ENCODE measurements at places on chromosomes 2 and 18.

GRCh38 chr2:191108331-191108730 is 42.5 kb downstream of the STAT4 start:
- DNase-seq = no peak

GRCh38 chr18:37425222-37425621 is 140.4 kb downstream of the CELF4 start:
- no peak for DNase-seq

DNA sequence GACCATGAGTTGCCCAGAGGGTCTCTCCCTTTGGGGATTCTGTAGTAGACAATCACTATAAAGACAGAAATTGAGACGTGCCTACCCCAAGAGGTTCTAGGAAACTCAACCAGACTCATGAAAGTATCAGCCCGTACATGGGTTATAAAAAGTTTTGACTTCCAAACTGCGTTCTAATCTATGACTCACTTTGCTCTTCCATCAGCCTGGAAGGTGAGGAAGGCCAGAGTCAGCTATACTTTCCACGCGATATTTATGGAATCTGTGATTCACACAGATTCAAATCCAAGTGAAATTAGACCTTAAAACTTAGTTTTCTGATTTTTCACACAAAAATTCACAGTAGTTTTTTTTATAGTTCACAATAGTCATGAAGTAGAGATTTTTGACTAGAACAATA is 7.7 kb upstream of the LYPD1 start:
- peak; percentile 40 for DNase-seq

GRCh38 chr2:233117351-233117750 is 57.2 kb downstream of the INPP5D start:
- DNase-seq = no peak

GRCh38 chr2:133885847-133886246 is 317.6 kb upstream of the NCKAP5 start:
- DNase-seq = no peak

- DNase-seq = no peak
Observed at GRCh38 chr2:10868465-10869314, 43.0 kb upstream of the KCNF1 start.

- no peak for DNase-seq
Observed at GRCh38 chr18:51802569-51803428, 537.2 kb upstream of the DCC start.

- DNase-seq = no peak
Observed at GRCh38 chr2:71824436-71824835, 323.2 kb downstream of the CYP26B1 start.

- no peak for DNase-seq
Observed at GRCh38 chr2:2859732-2860131, 517.9 kb downstream of the EIPR1 start.

- DNase-seq = no peak
Observed at GRCh38 chr2:216234106-216234505, 125.0 kb downstream of the XRCC5 start.

GRCh38 chr18:62437235-62438017 is 85.4 kb upstream of the ZCCHC2 start:
- DNase-seq = peak; percentile 51

GRCh38 chr18:72612894-72613533 is 68.9 kb upstream of the CBLN2 start:
- DNase-seq = no peak

DNA sequence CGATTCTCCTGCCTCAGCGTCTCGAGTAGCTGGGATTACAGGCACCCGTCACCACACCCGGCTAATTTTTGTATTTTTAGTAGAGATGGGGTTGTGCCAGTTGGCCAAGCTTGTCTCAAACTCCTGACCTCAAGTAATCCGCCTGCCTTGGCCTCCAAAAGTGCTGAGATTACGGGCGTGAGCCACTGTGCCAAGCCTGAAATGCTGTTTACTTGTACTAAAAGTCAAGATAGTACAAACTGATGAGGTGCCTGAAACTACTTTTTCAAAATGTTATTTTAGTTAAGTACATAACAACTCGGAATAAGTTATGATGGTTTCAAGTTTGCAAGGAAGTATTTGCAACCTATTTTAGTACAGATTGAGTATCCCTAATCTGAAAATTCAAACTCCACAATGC is 85.7 kb downstream of the CEP192 start:
- no peak for DNase-seq

DNA sequence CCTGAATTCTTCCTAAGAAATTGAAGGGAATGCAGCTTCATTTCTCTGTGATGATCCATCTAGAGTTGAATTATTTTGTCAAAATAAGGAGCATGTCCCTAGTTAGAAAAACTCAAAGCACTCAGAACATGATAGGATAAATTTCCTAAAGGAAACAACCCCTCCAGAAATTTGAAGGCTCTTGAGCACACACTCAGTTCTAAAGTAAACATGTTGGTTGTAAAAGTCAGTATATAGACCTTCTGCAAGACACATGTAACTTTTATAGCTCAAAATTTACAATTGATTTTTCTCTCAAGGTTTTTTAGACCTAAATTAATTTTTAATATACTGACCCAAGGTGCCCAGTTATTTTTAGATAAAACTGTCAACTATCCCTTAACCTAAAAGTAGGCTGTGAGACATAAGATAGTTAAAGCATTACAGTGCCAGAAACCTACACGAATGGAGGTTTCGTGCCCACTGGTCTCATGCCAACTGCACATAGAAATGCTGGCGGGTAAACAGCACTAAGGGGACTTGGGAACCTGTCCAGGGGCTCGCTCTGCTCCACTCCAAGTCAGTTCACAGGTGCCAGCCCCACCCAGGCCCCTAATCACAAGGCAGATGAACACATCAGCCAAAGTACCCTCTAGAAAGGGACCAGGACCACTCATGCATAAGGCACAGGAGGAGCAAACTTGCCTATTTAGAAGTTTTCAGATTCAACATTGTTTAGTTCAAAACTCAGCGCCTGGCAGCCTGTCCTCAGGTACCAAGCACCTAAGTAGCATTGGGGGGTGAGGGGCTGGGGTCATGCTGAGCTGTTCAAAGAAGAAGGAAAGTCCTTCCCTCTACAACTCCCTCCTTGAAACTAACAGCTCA is 106.5 kb downstream of the SMC6 start:
- no peak for DNase-seq

GRCh38 chr2:149731079-149731478 is 143.5 kb upstream of the MMADHC start:
- no peak for DNase-seq

DNA sequence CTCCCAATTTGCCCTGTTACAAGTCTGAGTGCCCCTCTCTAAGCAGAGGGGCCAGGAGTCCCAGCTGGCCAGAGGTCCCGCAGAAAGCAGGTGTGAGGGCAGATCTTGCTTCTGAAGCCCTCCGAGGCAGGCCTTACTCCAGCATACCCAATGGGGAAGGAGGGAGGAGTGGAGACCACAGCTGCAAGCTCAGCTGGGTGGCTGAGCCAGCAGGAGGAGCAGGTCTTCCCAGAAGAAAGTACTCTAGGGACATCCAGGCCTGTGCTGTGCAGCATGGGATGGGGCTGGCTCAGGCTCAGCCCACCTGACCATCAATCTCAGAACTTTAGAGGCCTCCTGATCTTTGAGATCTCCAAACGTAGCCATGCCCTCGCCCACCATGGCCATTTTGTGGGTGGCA is 31.3 kb downstream of the PLB1 start:
- DNase-seq = no peak

GRCh38 chr2:28282861-28283646 is 109.6 kb upstream of the FOSL2 start:
- no peak for DNase-seq

- no peak for DNase-seq
Observed at GRCh38 chr2:72330652-72331051, 183.0 kb upstream of the CYP26B1 start.

DNA sequence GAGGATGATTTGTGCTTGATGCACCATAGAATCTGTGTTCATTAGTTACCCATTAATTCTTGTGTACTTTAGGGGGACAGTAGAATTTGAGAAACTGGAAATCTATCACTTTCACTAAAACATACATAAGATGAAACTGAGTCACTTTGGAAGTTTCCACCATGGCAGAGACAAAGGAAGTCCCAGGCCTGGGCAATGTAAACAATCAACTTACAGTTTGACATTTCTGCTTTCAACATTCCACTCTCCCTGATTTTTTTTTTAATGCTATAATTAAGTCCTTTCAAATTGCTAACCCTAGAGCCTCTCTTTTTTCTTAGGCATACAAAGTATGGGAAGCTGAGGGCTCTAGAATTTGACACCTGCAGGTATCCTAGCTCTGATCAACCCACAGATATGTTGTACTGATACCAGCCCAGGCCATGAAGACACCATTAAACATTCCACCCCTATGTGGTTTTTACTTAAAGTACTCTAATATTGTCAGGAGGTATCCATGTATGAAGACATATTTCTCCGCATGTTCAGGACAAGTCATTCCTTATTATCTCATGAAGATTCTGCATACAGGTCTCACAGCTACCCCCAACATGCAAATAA is 88.5 kb upstream of the GLS start:
- no peak for DNase-seq

- DNase-seq = peak; percentile 57
Observed at GRCh38 chr2:152054593-152054992, 44.3 kb downstream of the CACNB4 start.

DNA sequence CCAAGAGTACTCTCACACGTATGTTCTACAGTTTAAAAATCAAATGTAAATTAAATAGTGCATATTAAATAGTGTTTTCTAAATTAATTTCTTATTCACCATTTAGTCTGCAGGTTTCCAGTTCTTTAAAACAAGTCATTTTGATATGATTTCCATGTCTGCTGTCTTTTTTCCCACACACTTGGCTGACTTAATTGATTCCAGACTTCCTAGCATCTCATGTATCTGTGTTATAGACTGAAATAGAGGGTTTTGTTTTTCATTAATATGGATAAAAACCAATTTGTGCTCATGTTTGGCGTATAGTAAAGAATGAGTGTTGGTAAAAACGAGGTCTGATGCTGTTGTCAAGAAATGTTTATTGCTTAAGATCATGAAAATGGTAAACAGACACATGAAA is 104.3 kb downstream of the SRBD1 start:
- no peak for DNase-seq

DNA sequence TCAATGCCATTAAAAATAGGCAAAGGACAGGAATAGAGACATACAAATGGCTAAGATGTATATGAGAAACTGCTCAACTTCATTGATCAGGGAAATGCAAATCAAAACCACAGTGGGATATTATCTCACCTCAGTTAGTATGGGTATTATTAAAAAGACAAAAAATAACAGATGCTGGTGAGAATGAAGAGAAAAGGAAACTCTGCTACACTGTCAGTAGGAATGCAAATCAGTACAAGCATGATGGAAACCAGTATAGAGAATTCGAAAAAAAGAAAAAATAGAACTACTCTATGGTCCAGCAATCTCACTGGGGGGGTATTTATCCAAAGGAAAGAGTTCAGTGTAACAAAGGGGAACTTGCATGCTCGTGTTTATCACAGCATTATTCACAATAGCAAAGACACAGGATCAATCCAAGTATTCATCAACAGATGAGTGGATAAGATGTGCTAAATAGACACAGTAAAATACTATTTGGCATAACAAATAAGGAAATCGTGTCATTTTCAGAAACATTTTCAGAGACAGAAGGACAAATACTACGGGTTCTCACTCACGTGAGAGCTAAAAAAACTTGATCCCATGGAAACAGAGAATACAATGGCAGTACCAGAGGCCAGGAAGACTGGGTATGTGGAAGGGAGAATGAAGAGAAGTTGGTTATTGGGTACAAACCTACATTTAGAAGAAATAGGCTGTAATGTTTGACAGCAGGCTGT is 60.6 kb downstream of the CCDC74A start:
- DNase-seq = no peak

- DNase-seq = no peak
Observed at GRCh38 chr2:82652117-82652516, 1807.0 kb downstream of the SUCLG1 start.

DNA sequence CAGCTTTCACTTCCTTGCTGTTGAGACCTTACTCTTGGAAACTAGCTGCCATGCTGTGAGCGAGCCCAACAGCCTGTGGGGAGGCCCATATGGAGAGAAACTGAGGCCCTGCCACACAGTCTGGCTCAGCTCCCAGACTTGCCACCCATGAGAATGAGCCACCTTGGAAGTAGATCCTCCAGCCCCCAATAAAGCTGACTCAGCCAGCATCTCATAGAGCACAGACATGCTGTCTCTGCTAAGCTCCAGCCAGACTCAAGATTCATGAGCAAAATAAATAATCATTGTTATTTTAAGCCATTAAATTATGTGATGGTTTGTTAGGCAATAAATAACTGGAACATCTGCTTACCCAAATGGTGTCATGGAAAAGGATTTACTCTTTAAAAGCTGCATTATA is 53.6 kb upstream of the DDX18 start:
- no peak for DNase-seq

DNA sequence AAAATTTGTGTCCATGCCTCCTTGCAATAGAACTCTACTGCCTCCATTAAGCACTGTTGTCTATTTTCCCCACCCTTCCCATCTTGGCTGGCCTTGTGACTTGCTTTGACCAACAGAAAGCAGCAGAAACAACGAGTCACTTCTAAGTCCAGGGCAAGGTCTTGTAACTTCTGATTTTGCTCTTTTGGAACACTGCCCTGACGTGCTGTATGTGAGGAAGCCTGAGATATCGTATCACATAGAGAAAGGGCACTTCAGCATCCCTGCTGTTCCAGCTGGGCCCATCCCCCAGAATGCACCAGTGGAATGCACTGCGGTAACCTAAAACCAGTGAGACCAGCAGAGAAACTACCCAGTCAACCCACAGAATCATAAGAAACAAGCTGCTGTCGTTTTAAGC is 28.1 kb downstream of the NCKAP1 start:
- no peak for DNase-seq

GRCh38 chr2:11896386-11896785 is 150.0 kb downstream of the LPIN1 start:
- DNase-seq = no peak

GRCh38 chr2:178478130-178478438 is 316 bp downstream of the FKBP7 start:
- DNase-seq = no peak

- no peak for DNase-seq
Observed at GRCh38 chr2:128780434-128781080, 461.9 kb upstream of the HS6ST1 start.

DNA sequence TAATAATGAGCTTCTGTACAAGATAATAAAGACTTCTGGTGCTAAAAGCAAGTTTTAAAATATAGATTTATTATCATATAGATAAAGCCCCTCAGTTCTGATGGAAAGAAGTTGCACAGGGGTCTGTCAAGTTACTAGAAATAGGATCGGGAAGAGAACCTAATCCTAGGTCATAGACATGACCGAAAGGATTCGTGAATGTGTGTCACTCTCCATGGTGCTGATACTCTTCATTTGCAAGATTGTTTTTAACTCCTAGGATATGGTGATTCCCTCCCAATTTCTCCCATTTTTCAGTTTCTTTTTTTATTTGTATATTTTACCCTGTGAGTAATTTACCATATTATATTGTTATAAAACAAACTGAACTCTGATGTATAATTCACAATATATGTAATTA is 58.9 kb upstream of the CTNNA2 start:
- no peak for DNase-seq

GRCh38 chr2:84923009-84923408 is 17.6 kb downstream of the TMSB10 start:
- DNase-seq = no peak

GRCh38 chr18:45874491-45875184 is 49.2 kb downstream of the SIGLEC15 start:
- DNase-seq = no peak

All from fibroblast of skin of left quadriceps (primary cell).